Mesendoderm (in vitro differentiated cells): ENCODE measurements at places on chromosomes 7 and 10.
A peak's percentile ranks its signal among the peaks of the same experiment; 100 is the strongest.

GRCh38 chr7:12670000-12670729 lies 17.3 kb upstream of the ARL4A start:
- DNase-seq = no peak

GRCh38 chr7:14900051-14900450 lies 2.5 kb downstream of the DGKB start:
- peak; percentile 11 for DNase-seq

DNA sequence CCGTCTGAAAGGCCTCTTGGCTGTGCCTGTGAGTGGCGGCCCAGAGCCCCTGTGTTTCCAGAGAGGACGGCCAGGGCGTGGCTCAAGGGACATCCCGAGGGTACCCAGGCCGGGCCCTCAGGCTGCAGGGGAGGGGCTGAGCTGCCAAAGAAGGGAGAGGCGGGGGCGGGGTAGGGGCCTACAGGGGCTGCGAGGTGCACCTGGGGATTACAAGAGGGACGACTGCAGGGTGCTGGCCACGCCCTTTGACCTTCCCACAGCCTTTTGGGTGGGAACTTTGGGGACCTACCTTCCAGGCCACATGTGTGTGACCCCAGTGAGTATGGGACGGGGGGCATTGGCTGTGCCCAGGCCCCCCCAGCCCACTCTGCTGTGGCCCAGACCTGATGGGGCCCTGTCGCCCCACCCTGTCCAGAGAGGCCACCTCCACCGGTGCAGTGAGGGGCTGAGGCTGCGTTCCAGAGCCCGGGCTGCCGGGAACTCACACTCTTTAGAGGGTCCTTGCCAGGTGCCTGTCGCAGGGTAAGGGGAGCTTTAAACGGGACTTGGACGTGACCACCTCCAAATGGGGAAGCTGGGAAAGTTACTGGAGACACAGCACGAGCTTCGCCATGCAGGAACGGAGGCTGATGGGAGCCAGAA lies 19.0 kb upstream of the NKX6-2 start:
- no peak for DNase-seq

GRCh38 chr7:41326616-41327015 lies 376.3 kb downstream of the INHBA start:
- DNase-seq = no peak

DNA sequence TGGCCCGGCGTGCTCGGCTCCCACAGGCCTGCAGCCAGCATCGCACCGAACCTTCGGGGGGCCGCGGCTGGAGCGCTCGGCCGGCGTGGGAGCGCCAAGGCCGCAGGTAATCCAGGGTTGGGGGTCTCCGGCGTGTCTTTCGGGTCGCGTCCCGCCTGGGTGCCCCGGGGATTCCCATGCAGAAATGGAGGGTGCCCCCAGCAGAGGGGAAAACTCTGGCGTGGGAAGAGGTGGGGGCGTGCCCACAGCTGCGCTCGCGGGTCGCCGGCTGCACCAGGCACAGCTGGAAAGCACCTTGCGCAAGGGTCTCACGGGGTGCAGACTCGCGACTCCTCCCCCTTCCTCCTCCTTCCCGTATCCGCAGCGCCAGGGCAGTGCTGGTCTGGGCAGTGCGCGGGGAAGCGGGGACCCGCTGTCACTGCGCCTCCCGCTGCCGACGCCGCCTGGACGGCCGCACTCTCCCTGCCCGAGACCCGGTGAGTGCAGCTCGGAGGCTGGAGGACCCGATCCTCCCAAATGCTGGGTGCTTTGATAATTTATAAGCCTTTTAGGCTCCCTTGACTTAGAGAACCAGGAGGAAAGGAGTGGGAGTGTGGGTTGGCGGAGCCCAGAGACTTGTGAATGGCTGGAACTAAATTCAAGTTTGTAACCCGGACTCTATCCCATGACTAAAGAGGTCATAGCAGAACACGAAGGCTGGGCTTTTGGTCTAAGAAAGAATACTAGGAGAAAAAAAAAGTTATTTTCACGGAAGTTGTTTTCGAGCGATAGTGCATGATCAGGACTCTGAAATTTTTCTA lies 489 bp downstream of the MAP3K8 start:
- peak; percentile 83 for DNase-seq

DNA sequence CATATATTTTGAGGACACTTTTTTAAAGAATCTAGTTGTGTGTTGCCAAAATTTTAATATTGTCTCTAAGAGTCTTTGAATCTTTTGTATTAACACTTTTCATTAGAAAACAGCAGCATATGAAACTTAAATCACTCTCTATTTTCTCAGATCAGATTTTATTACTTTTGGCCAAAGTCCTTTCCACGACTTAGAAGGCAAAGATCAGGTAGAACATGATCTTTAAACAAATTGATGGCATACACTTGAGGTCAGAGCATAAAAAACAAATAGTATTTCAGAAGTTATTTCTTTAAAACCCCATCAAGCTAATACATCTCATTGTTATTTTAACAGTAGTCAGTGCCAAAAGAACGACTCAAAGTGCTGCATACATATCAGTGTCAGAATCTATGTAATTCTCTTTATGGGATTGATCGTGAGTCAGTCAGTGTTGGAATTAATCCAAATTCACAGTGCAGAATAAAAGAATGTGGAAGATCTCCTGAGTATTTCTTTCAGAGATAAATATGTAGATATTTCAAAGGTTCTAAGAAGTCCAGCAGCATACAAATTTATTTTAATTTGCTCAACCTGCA lies 9.6 kb upstream of the AGMO start:
- DNase-seq = no peak

GRCh38 chr10:25493122-25493893 lies 318.5 kb downstream of the GPR158 start:
- peak; percentile 98 for DNase-seq

GRCh38 chr7:132112106-132112505 lies 464.2 kb downstream of the PLXNA4 start:
- DNase-seq = no peak

DNA sequence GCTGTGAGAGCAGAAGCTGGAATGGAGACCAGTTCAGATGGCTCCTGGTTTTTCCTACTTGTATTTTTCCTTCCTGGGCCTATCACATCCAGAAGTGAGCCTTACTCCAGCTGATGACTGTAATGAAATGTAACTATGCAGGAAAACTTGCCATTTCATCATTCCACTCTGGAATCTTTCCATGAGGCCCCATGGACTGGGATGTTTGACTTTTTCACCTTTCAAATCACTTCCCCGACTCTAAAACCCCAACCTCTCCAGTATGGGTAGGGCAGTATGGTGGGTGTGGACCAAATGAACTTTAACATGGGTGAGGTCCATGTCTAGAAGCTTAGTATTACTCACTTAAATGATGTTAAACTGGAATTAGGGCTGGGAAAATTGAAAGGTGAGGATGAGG lies 40.3 kb upstream of the DLD start:
- no peak for DNase-seq

- peak; percentile 31 for DNase-seq
These were observed 63.0 kb downstream of the VAX1 start for GRCh38 chr10:117075064-117075463.

- DNase-seq = peak; percentile 69
These were observed at the start of gene CRPPA for GRCh38 chr7:16421333-16422102. TSS of gene CRPPA (minus strand) at chr7:16421538. CDS start at chr7:16421322, 216 bp downstream.

- DNase-seq = no peak
These were observed 1377.8 kb upstream of the LRRTM3 start for GRCh38 chr10:65548001-65548400.

DNA sequence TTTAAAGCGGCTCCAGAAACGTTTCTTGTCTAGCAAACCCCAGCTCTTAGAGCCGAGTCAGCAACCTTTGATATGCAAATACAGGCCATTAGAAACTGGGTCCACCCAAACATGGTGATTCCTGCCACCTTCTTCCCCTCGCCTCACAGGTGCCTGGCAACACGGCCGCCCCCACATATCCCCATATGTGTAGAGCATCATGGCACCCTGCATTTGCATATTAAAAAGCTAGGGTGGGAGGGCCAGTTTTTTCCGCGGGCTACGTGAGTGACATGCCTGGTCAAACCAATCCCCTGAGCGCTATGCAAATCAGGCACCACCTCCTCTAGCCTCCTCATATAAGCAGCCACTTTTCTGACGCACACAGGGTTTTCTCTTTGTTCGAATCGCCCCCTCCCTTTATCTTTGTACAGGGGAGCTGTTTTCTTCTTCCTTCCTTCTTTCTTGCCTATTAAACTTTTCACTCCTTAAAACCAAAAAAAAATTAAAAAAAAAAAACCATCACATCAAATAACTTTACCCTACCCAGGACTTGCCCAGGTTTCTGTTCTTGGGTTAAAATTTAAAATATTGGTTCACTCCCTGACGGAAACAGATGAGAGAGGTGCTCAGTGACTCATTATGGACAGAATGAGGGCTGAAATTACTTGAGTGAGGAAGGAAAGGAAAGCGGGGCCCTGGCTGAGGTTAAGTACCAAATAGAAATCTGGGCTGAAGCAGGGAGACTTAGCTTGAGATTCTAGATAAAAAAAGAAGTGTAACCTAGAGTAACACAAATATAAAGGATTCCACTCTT lies 59.8 kb downstream of the COA1 start:
- DNase-seq = peak; percentile 85

- no peak for DNase-seq
These were observed 48.3 kb downstream of the ANKIB1 start for GRCh38 chr7:92293896-92294590.

GRCh38 chr10:79488336-79488735 lies 24.0 kb upstream of the EIF5AL1 start:
- peak; percentile 86 for DNase-seq
